ENCODE measurements at places on chromosomes 7 and 10.

DNA sequence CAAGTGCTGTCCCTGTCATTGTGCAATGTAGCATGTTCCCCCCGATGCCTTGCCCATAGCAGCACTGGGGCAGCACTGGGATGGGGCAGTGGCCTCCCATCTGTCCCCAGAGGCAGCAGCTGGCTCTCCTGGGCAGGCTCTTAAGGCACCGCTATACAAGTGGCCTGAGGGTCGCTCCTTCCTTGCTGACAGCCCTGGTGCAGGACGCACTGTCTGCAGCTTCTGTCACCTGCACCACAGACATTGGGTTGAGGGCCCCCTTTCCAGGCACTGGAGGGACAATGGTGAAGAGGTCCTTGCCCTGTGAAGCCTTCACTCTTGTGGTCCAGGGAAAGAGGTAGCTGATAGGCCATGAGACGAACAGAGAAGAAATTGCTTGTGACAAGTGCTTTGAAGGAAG lies 10.6 kb downstream of the CPSF4 start:
- DNase-seq: no peak

DNA sequence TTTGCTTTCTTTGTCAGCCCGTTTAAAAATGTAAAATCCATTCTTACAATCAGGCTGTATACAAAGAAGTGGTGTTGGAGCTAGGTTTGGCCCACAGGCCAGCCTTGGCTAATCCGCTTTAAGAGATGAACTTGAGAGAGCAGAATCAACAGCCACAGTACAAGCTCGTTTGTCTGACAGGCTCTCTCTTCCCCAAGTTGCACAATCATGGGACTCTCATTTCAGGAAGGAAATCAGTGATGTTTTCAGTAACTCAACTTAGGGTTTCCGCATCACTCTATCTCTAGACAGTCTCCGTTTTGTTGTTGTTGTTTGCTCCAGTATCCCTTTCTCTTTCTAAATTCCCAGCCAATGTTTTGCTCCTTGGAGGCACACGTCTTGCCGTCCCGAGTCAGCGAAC lies 582.0 kb upstream of the MKI67 start:
- no peak for DNase-seq

- no peak for DNase-seq
Measured at GRCh38 chr7:104240401-104240800, 32.6 kb upstream of the ORC5 start.

- DNase-seq: no peak
Measured at GRCh38 chr10:43197834-43198681, 59.8 kb downstream of the CSGALNACT2 start.

GRCh38 chr10:21617267-21617666 lies 83.2 kb downstream of the MLLT10 start:
- DNase-seq: no peak

DNA sequence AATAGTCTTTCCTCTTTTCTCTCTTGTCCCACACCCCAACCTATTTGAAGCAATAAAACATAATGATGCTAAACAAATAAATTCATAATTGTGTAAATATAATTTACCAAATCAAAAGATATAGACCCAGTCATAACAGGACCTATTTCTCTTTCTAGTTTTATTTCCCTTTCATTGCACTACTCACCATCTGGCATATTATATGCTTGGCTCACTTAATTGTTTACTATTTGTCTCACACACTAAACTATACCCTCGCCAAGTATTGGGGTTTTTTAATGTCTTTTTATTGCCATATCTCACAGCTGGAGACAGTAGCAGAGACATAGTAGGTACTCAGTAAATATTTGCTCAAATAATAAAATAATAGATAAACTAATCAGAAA lies 597.5 kb upstream of the PCDH15 start:
- DNase-seq: no peak

DNA sequence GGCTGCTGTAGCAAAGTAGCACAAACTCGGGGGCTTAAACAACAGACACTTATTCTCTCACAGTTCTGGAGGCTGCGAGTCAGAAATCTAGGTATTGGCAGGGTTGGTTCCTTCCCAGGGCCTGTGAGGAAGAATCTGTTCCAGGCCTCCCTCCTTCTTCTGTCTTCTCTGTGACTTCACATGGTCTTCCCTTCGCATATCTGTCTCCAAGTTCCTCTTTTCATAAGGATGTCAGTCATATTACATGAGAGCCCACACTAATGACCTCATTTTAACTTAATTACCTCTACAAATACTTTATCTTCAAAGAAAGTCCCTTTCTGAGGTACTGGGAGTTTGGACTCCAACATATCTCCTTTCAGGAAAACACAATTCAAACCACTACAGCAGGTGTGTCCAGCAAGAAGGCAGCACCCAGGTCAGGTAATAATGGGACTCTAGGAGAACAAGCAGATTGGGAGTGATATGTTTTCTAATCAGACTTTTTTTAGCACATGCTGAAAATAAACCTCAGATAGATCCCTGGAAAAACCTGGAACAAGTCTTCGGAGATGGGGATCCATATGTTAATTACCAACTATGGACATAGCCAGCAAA lies 11.7 kb downstream of the CREB5 start:
- DNase-seq: no peak

DNA sequence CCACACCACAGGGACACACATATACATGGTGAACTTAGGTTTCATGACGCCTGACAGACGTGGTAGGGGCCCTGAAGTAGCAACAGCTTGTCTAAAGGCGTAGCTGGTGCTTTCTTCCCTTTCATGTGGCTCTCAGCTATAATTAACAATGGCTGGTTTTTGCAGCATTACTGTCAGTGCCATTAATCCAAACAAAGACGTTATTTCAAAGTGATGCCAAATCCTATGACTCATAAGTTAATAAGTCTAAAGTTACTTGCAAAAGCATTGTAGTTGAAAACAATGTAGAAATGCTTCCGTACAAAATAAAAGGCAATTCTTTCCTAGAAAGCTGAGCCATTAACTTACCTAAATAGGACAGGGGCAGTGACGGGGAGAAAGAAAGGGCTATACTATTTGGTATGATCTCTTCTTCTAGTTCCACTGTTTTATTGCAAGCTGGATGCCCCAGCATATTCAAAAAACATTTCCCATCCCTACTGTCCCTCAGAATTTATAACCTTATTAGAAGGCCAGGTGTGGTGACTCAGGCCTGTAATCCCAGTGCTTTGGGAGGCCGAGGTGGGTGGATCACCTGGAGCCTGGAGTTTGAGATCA lies 105.4 kb downstream of the ODAD2 start:
- no peak for DNase-seq

- DNase-seq: no peak
Measured at GRCh38 chr10:102287538-102287937, 42.2 kb downstream of the GBF1 start.

DNA sequence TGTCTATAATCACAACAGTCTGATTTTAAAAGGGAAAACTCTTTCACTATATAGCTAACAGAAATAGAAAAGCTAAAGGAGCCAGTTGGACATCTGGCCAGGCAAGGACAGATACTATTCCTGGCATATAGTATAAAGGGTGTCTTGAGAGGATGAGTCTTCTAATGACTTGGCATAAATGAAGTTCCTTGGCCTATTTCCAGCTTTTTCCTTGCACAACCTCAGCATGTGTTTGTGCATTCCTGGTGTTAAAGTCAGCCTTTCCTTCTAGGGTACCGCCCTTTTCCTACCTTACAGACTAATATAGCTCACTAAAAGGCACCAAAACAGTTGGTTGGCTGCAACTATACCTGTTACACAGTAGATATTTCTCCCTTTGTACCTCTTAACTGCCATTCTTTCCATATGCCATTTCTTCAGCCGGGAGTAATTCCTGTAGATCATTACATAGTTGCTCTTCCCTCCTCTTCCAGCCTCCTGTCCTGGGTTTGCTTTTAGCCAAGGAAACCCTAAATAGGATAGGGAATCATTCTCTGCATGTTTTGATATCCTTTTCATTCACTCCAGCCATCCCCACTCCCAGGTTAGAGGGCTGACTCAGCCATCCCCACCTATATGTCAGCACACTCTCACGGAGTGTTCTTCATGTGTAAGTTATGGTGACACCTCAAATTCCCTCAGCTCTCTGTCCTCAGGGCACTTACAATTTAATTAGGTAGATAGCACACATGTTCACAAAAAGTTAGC lies 102.1 kb upstream of the MDFIC start:
- no peak for DNase-seq

DNA sequence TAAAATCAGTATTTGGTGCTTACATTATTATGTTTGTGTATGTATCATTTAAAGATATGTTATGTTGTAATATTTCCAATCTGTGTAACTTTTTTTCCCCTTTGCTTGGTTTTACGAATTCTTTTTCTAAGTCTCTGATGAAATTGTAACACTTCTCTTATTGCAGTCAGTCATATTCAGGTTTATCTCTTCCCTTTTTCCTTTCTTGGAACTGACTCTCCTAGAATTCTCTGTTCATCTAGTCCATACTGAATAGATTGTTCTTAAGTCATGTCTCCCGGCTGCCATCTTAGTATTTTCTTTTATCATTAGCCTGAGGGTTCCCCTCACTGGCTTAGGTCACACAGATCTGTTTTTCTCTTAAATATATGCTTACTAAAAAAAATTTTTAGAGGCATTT lies 44.6 kb downstream of the PHTF2 start:
- DNase-seq: no peak

DNA sequence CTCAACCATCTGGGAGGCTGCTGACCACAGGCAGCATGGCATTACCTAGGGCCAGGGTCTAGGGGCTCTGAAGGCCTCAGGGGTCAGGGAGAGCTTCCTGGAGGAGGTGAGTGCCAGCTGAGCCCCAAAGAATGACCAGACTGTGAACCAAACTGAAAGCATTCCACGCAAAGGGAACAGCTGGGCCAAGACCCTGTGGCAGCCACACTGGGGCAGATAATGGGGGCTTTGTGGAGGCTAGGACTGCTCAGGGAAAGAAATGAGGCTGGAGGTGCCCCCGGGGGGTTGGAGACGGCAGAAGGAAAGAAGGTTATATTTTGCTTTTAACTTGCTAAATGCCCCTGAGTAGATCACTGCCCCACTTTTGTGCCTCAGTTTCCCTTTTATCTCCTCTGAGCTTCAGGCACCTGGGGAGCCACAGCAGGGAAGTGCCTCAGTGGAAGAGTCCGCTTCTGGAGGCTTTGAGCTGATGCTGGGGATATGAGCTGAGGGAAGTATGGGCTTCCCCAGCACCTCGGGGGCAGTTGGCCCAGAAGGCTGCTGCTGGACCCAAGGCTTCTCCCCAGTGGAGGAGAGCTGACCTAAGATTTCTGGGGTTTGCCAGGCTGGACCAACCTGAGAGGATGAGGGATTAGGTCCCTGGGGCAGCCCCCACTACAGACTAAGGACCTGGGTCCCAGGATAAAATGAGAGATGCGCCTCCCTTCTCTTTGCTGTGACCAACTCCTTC lies 57.8 kb downstream of the ZMIZ1 start:
- no peak for DNase-seq

DNA sequence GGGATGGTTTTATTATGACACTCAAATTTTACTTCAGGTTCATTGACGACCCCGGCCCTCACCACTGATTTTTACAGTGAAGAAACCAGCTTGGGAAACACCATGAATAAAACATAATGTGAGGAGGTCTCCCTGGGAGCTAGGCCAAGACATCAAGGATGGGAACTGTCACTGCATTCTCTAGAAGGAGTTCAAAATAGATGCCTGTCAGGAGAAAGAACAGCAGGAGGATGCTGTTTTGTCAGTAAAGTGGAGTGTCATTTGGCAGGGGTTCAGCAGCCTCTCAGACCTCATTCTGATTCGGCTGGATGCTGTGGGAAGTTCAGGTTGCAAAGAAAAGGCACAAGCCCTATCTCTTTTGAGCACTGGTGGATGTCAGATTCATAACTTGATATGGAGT lies 360.3 kb upstream of the C7orf33 start:
- no peak for DNase-seq

GRCh38 chr10:71726580-71727104 lies 7.1 kb upstream of the C10orf105 start:
- DNase-seq: no peak

DNA sequence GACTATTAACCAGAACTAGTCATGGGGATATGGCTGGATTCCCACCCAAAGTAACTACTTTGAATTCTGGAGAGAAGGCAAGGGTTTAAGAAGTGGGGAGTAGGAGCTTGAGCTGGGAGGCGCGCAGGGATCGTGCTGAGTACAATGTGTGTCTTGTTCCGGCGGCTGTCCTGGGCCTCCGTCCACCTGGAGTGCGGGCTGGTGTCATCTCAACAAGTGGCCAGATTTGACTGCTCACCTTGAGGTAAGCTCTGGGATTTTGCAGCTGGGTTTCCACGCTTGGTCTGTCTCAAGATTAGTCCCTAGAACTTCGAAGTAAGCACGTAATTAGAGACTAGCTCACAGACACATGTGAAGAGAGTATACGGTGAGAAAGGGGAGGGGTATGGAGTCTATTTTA lies 49.4 kb downstream of the GLRX3 start:
- no peak for DNase-seq

DNA sequence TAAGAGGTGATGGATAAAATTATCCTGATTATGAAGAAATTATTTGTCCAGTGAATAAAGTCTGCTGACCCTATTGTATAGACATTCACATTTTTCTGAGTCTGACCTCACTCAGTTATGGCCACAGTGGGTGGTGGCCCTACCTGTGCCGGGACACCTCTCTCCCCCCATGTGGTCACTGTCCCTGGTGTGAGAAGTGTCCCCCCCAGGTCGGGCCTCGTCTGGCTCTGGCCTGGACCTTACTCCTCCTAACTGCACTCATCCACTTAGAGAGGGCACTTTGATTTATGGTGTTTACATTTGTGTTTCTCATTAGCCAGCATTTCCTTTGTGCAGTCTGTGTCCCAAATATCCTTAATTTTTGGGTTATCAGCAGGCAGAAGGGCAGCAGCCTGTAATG lies 59.6 kb upstream of the ZNF32 start:
- no peak for DNase-seq

GRCh38 chr7:47873762-47874161 lies 74.5 kb downstream of the PKD1L1 start:
- no peak for DNase-seq

DNA sequence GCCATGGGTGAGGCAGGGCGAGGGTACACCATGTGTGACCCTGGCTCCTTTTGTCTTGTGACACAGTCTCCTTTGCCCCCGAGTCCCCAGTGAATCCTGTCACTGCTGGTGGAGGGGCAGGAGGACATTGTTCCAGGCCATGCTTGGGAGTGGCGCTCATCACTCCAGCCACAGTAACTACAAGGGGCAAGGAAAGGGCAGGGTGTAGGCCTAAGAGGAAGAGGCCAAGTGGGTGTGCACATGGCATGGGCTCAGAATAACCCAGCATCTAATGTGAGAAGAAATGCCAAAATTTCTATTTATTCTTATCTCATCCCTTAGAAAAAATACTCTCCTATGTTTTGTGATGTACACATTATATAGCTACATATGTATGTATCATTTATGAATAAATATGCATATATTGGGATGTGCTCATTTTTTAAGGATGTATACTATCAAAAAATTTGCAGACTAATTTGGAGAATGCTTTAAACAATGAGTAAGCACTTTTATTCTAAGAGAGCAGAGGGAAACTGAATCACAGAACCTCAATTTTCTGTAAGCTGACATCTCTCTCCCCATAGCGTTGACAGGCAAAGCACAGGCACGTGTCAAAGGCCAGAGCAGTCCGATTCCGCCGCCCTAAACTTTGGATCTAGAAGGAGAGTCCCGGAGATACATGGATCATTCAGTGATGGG lies 36.9 kb downstream of the RNF32 start:
- DNase-seq: no peak
